ENCODE measurements at places on chromosomes 1 and 21. TPM values are rescaled to one million over a fixed set of nuclear protein-coding genes. Genes with fewer than 3 reads are reported as not detected.

GRCh38 chr1:181259026-181259745 is 170.7 kb downstream of the IER5 start:
- no peak for DNase-seq

DNA sequence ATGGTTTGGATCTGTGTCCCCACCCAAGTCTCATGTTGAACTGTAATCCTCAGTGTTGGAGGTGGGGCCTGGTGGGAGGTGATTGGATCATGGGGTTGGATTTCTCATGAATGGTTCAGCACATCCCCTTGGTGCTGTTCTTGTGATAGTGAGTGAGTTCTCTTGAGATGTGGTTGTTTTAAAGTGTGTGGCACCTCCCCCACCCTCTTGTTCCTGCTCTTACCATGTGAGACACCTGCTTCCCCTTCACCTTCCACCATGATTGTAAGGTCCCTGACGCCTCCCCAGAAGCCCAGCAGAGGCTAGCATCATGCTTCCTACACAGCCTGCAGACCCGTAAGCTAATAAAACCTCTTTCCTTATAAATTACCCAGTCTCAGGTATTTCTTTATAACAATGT is 55.8 kb downstream of the SUSD4 start:
- no peak for DNase-seq

The FAM131C gene
- polyA plus RNA-seq: not detected

- DNase-seq: no peak
Observed at GRCh38 chr1:218274511-218274910, 10.6 kb upstream of the RRP15 start.
